ENCODE measurements at places on chromosomes 7 and 10.

- DNase-seq, result no peak
Measured at GRCh38 chr10:102800611-102801335, 36.4 kb downstream of the CYP17A1 start.

- no peak for DNase-seq
Measured at GRCh38 chr10:17792991-17793390, 16.2 kb upstream of the MRC1 start.

- no peak for DNase-seq
Measured at GRCh38 chr7:18831419-18831818, 286.0 kb downstream of the TWIST1 start.

- no peak for DNase-seq
Measured at GRCh38 chr7:5525271-5526099, 101.9 kb upstream of the TNRC18 start.

DNA sequence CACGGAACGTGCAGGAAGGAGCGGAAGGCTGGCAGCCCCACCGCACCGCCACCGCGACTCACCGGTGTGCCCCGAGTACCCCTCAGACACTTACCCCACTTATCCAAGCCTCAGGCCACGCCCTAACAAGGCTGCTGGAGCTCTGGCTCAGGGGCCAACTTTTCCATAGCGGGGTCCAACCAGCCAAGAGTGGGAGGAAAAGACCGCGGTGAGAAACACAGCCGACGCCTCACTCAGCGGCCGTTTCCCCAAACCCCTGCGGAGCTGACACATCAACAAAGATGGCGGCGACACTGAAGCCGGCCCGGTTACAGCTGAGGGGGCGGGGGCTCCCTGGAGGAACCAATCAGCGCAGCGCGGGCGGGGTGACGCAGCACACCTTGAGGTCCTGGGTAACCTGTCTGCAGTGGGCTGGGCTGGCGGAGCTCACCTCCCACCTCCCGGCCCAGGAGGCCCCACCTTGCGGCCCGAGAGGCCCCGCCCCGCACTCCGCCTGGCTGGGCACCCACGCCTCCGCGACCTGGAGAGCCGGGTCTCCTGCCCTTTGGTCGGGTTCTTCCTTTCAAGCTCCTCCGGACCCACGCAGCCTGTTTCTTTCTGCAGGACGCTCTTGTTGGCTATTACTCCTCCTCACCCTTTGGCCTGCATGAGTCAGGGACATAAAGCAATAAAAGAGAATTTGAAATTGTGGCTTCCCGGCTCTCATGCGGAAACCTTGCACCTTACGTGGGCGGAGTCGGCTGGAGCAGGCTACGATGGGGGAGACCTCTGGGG lies at the start of gene CCDC186:
Gene CCDC186 (minus strand): TSS at position 283 of the 774 bp plus-strand sequence. CDS start 10,935 bp downstream, outside the sequence.
- DNase-seq, result peak; percentile 97

GRCh38 chr10:32163071-32163761 lies 107.0 kb upstream of the KIF5B start:
- no peak for DNase-seq

GRCh38 chr7:28784171-28784902 lies 173.8 kb downstream of the TRIL start:
- DNase-seq, result no peak

GRCh38 chr7:68334216-68334615 lies 1264.1 kb upstream of the AUTS2 start:
- no peak for DNase-seq
